Stimulated activated CD4-positive, alpha-beta T cell treated with anti-CD3 and anti-CD28 coated beads, Interleukin-1b, Interleukin-23, amount 100 ng/mL, for 24 hours (primary cell): ENCODE measurements at places on chromosomes 4 and X.

- no peak for DNase-seq
Observed at GRCh38 chr4:129043523-129043922, 49.8 kb downstream of the SCLT1 start.

GRCh38 chrX:109847257-109848187 lies 114.5 kb upstream of the ACSL4 start:
- DNase-seq = no peak

- DNase-seq = no peak
Observed at GRCh38 chrX:142938793-142939192, 86.9 kb upstream of the SPANXN4 start.

DNA sequence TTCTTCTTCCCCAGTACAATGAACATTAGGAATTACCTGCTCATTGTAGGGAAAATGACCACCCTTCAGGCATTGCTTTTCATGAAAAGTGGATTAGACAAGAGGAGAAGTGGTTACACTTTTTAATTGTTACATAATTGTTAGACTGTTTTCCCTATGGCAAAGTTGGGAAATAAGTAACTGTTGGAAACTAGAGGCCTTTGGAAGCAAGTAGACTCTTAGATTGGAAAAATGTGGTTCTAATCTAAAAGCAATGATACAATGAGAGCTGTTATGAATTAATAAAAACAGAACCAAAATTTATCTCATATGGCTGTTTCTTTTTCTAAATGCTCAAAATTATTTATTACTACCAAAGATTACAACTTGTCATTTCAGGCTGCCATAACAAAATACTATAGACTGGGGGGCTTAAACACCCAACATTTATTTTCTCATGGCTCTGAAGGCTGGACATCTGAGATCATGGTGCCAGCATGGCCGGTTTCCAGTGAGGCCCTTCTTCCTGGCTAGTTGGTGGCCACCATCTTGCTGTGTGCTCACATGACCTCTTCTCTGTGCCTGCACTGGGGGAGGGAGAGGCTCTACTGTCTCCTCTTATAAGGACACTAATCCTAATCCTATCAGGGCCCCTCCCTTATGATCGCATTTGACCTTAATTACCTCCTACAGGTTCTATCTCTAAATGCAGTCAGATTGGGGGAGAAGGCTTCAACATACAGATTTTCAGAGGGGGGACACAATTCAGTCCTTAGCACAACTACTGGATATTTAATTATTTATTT lies 12.5 kb downstream of the CC2D2A start:
- DNase-seq = no peak

DNA sequence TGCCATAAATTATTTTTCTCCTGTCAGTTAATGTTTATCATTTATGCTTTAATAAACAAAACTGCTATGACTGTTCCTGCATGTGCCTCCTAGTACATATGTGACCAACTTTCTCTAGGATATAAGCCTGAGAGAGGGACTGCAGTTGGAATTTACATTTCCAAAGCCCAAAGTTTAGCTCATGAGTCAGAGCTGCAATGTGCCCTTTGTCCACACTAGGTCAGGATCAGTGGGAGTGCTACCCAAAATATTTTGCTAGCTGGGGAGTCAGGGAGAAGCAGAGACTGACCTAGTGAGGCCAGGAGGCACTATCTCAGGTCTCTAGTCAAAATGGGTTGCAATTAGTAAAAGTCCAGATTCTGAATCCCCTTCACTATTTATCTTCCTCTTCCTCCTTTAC lies 92.7 kb downstream of the AR start:
- no peak for DNase-seq

- DNase-seq = no peak
Observed at GRCh38 chrX:136731798-136732197, 48.9 kb downstream of the ARHGEF6 start.

DNA sequence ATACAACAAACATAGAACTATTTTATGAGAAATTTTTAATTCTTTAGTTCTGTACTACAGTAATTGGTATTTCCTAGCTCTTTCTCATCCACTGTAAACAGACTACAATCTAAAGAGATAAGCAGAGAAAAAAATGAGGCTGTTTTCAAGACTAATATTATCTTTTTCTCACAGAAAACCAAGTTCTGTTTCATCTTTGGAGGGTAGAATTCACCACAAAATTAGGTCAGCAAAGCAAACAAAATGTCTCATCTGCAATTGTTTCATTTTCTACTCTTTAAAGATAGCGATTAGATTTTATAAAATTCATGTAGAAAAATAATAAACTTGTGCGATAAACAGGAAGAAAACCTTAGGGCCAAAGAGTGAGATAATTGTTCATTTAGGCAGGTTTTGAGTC lies 10.8 kb downstream of the APOO start:
- no peak for DNase-seq

DNA sequence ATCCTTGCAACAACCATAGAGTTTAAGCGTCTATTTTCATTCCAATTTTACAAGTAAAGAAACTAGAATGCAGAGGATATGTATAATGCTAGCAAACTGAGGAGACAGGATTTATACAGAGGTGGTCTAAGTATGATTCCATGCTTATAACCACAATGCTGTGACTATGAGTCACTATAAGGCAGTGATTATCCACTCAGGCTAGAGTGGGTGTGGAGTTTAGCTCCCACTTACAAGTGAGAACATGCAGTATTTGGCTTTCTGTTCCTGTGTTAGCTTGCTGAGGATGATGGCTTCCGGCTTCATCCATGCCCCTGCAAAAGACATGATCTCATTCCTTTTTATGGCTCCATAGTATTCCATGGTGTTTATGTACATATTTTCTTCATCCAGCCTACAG lies 41.6 kb upstream of the EDA2R start:
- DNase-seq = no peak

DNA sequence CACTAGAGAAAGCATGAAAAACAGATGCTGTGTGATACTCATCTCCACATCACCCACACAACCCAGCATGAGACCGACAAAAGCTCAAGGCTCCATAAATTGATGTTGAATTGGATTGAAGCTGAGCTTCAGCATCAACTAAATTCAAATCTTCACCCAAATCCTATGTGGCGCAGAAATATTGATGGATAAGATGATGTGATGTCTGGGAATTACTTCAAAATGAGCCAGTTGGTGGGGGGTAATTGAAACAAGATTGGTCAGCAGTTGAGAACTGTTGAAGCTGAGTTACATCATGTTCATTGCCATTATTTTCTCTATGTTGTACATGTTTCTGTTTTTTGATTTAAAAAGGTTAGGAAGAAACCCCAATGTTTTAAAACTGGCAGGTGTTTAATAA lies 166.5 kb upstream of the STS start:
- no peak for DNase-seq

GRCh38 chr4:149884046-149884445 lies 68.4 kb upstream of the IQCM start:
- DNase-seq = no peak

- DNase-seq = no peak
Observed at GRCh38 chrX:1147611-1148515, 64.6 kb downstream of the CRLF2 start.

GRCh38 chr4:73836373-73837279 lies at the start of gene CXCL6:
Gene CXCL6, plus strand, starts transcription at chr4:73836678. Its CDS starts 73 bp downstream, at chr4:73836751.
- DNase-seq = no peak

- DNase-seq = no peak
Observed at GRCh38 chr4:51963841-51964517, 56.2 kb downstream of the LRRC66 start.
